GF-D8 (cell line): ENCODE measurements at places on chromosomes 11 and 22.

DNA sequence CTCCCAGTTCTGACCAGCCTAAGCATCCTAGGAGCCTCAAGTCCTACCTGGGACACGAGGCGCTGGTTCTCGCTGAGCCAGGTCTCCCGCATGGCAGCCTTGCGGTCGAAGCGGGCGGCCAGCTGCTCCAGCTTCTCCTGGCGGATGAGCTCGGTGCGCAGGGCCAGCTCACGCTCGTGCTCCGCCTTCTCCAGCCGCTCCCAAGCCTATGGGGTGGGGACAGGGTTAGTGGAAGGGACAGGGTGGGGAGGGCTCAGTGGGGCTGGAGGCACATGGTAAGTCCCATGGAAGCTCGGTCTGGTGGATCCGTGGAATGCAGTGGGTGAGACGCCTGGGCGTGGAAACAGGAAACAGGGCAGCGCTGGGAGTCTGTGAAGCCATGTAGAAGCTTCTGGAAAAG, 20.9 kb downstream of the SPTBN2 start:
- DNase-seq = no peak

- DNase-seq = no peak
Measured at GRCh38 chr22:19355413-19356157, 64.1 kb upstream of the CLTCL1 start.

DNA sequence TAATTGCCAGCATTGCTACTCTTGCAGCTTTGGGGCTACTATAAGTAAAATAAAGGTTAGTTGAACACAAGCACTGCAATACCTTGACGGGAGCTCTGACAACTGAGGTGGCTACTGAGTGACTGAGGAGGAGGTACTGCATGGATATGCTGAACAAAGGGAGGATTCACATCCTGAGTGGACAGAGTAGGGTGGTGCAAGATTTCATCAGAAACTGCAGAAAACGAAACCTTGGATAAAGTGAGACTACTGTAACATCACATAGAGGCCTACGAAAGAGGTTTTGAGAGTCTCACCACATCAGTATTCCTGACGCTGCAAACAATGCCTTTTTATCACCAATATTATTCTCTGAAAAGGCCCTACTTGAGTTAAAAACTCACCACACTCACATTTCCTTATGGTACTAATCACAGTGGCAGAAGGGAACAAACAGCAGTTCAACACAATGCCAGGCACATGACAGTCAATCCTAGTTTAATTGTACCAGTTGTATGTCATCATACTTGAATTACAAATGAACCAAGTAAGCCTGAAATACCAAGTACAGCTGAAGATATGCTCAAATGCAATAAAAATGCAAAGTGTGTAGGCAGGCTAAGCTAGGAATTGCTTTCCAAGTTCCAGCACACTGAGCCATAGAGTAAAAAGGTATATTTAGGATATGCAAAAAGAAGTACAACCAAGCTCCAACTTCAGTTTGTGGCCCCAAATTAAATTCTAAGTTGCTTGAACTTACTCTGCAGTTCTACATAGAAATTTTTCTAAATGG, 4.0 kb upstream of the GPR83 start:
- DNase-seq = no peak

DNA sequence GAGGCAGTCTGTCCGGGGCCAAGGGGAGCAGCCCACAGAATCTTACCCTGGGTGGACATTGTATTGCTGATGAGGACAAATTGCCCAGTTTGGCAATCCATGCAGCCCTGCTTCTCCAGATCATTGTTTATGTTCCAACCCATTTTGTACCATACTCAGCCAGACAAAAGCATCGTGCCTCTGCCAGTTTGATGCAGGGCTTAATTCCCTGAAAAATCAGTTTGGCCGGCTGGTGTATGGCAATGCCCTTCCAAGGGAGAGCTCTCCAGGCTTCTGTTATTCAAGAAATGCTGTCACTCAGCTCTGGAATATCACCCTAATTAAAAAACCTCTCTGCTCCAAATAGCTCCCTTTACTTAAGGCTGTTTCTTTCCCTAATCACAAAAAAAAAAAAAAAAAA, 697.7 kb downstream of the TBC1D22A start:
- DNase-seq = no peak

- DNase-seq = no peak
Measured at GRCh38 chr22:25223269-25223850, 3.9 kb downstream of the CRYBB2 start.

- no peak for DNase-seq
Measured at GRCh38 chr11:134486106-134486505, 74.1 kb upstream of the B3GAT1 start.
